ENCODE measurements at places on chromosomes 4 and X.
A peak's percentile ranks its signal among the peaks of the same experiment; 100 is the strongest.

DNA sequence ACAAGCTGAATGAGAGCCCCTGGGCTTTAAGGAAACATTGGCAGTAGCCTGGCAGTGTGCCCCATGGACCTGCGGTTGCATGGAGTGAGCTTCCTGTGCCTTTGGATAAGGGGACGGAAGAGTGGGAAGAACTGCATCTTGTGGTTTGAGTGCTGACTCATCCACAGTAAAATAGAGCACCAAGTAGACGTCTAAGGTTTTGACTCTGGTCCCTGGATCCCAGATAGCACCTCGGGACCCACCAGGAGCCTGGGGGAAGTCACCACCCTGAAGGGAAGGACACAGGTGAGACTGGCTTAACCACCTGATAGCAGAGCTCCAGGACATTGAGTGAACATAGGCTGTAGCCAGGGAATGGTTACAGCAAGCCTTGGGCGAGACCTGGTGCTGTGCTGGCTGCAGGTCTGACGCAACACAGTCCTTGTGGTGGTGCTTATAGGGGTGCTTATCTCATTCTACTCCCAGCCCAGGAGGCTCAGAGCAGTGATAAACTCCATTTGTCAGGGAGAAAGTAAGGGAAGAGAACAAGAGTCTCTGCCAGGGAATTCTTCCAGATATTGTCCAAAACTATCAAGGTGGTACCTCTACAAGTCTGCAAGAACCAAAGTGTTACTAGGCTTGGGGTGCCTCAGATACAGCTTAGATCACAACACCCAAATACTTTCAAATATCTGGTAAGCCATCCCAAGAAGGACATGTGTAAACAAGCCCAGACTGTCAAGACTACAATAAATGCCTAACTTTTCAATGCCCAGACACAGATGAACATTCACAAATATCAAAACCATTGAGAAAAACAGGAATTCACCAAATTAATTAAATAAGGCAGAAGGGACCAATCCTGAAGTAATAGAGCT, 123.6 kb upstream of the TET2 start:
- H3K36me3 ChIP-seq: no peaks in the 10 kb centered on the region
- no peak overlapping the region for H3K4me3 ChIP-seq
- H3K4me1 ChIP-seq: no peaks in the 10 kb centered on the region
- no peak for DNase-seq

GRCh38 chr4:125105561-125105960, 209.2 kb upstream of the FAT4 start:
- H3K36me3 ChIP-seq: no peaks in the 10 kb centered on the region
- DNase-seq: no peak
- H3K4me1 ChIP-seq: peaks cover 4% of the 10 kb centered on the region
- H3K27me3 ChIP-seq: no peaks in the 10 kb centered on the region

GRCh38 chr4:182190306-182190705, 52.9 kb upstream of the TENM3 start:
- no peak for DNase-seq
- H3K4me3 ChIP-seq: no peak overlapping the region
- no peaks in the 10 kb centered on the region for H3K27me3 ChIP-seq
- peaks cover 47% of the 10 kb centered on the region for H3K4me1 ChIP-seq
- peak overlapping the region; percentile 9 for H3K27ac ChIP-seq

DNA sequence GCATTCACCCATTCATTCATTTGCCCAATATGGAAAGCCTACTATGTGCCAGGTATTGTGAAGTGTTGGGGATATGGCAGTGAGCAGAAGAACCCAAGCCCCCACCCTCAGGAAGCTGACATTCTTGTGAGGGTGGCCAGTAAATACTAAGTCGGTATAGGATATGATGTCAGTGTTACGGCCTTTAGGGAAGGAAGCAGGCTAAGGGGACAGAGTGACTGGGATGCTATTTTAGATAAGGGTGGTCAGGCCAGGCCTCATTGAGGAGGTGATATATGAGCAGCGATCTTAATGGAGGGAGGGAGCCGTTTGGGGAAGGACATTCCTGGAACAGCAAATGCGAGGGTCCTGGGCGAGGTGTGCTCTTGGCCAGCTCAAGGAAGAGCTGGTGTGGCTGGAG, 2.0 kb downstream of the ATP6AP1 start:
- no peak overlapping the region for H3K27ac ChIP-seq
- no peak overlapping the region for H3K4me3 ChIP-seq
- H3K36me3 ChIP-seq: no peaks in the 10 kb centered on the region
- DNase-seq: no peak
- H3K27me3 ChIP-seq: no peaks in the 10 kb centered on the region

DNA sequence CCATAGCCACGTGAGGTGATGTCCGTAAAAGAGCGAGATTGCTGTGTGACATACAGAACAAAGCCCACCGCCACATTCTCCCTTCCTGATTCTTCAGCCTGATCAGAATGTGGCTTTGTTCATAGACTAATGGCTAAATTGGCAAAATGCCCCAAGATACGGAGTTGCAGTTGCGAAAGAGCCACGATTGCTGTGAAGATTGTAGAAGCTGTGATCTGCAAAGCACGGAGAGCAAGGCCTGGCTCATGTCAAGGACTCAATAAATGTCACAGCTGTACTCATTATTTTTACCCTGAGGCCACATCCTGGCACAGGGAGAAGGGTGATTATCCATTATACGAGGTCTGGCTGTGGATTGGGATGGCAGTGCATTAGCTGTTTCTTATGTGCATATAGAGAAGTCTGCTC, 34.2 kb downstream of the ARSD start:
- H3K27me3 ChIP-seq: no peaks in the 10 kb centered on the region
- DNase-seq: no peak
- H3K27ac ChIP-seq: no peak overlapping the region
- no peaks in the 10 kb centered on the region for H3K36me3 ChIP-seq
- H3K4me1 ChIP-seq: peaks cover 40% of the 10 kb centered on the region

GRCh38 chr4:1010395-1011021, 918 bp upstream of the FGFRL1 start:
- peak overlapping the region; percentile 50 for H3K4me3 ChIP-seq
- no peak overlapping the region for H3K27ac ChIP-seq
- peaks cover 68% of the 10 kb centered on the region for H3K27me3 ChIP-seq
- no peaks in the 10 kb centered on the region for H3K36me3 ChIP-seq
- H3K4me1 ChIP-seq: peaks cover 27% of the 10 kb centered on the region

GRCh38 chr4:5884796-5885195, 8.1 kb downstream of the CRMP1 start:
- peaks cover 13% of the 10 kb centered on the region for H3K27me3 ChIP-seq
- H3K4me1 ChIP-seq: peaks cover 19% of the 10 kb centered on the region
- no peak overlapping the region for H3K27ac ChIP-seq
- no peak overlapping the region for H3K4me3 ChIP-seq

DNA sequence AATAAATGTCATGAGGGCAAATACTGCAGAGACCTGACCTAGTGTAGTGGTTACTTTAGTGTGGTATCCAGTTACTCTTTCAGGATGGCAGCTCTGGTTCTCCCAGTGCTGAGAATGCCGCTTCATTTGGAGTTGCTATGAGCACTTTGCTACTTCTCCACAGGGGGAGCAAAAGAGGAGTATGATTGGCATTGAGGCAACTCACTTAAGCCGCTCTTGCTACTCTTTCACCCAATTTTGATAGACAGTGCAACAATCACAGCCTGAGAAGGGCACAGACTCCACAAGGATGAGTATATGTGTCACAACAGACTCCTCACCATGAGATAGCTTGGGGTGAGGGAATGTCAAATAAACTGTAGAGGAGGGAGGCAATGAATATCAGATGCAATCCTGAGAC, 81.2 kb downstream of the NPY1R start:
- no peaks in the 10 kb centered on the region for H3K27me3 ChIP-seq
- no peaks in the 10 kb centered on the region for H3K36me3 ChIP-seq
- H3K27ac ChIP-seq: no peak overlapping the region
- H3K4me1 ChIP-seq: no peaks in the 10 kb centered on the region
- no peak overlapping the region for H3K4me3 ChIP-seq

DNA sequence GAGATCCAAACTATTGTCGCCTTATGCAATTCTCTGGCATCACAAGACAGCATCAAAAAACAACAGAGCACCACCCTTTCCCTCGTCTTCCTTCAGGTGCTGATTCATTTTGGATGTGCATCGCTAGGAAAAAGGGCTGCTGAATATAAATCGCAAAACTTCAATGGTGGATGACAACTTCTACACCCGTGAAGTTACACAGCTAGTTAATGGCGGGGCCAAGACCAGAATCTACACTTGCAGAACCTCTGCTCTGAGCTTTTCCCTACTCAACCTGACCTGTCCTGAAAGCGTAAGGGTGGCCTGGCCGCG, 674 bp downstream of the GNPDA2 start:
- no peak for DNase-seq
- no peak overlapping the region for H3K27ac ChIP-seq
- peaks cover 7% of the 10 kb centered on the region for H3K27me3 ChIP-seq
- no peaks in the 10 kb centered on the region for H3K36me3 ChIP-seq
- peaks cover 23% of the 10 kb centered on the region for H3K4me1 ChIP-seq

GRCh38 chrX:143664302-143664701, 28.4 kb upstream of the SLITRK4 start:
- H3K4me1 ChIP-seq: peaks cover 5% of the 10 kb centered on the region
- peak; percentile 14 for DNase-seq
- H3K36me3 ChIP-seq: no peaks in the 10 kb centered on the region

DNA sequence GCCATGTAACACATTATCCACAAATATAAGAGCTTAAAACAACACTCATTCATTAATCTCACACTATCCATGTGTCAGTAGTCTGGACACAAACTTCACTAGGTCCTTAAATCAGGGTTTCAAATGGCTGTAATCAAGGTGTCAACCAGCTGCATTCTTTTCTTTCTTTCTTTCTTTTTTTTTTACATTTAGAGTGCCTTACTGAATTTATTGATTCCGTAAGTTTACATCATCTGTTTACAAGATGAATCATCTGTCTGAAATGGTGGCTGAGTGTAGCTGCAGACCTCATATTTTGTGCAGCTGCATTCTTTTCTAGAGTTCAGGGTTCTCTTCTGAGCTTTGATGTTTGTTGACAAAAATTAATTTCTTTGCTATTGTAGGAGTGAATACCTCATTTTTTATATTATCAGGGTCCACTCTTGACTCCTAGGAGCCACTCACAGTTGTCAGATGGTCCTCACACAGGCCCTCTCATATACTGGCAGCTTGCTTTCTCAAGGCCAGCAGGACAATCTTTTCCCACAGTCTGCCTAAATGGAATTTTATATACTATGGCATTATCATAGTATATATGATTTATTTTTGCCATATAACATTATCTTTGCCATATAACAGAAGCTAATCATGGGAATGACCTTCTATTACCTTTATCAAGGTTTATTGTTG, 37.8 kb downstream of the SPOCK3 start:
- H3K36me3 ChIP-seq: no peaks in the 10 kb centered on the region
- no peak overlapping the region for H3K27ac ChIP-seq
- DNase-seq: no peak

DNA sequence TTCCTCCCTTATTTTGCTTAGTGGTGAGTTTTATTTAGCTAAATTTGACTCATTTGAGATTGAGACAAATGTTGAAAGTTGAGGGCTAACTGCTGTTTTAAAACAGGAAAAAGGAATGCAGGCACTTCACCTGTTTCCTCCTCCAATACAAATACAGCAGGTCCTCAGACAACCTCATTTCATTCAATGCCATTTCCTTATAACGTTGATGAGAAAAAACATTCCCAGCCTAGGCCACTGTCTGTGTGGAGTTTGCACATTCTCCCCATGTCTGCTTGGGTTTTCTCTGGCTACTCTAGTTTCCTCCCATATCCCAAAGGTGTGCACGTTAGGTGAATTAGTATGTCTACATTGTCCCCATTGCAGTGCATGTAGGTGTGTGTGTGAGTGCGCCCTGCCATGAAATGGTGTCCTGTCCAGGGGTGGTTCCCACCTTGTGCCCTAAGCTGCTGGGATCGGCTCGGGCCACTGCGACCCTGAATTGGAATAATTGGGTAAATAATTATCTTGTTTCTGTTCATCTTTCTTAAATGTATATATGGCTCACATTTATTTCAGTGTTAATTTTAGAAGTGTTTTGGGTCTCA, 21.9 kb downstream of the SMAD1 start:
- no peak for DNase-seq
- H3K4me3 ChIP-seq: no peak overlapping the region
- H3K27ac ChIP-seq: no peak overlapping the region
- peaks cover 10% of the 10 kb centered on the region for H3K4me1 ChIP-seq
- H3K27me3 ChIP-seq: no peaks in the 10 kb centered on the region

DNA sequence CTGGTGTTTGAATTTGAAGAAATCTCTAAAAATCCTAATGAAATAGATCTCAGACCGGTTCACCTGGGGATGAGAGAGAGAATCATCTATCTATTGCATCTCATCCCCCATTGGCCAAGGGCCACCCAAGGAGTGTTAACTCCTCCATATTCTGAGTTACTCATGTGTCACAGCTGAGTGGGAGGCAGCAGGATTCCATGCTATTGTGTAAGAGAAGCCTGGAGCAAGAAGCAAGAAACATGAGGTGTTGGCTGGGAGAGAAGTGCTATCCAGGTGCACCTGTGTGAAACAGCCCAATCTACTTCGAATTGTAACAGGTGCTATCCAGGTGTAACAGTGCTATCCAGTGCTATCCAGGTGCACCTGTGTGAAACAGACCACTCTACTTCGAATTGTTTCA, 150.3 kb upstream of the MAOA start:
- no peak overlapping the region for H3K27ac ChIP-seq
- H3K4me1 ChIP-seq: peaks cover 20% of the 10 kb centered on the region
- no peak for DNase-seq
- no peaks in the 10 kb centered on the region for H3K36me3 ChIP-seq
- no peak overlapping the region for H3K4me3 ChIP-seq

- H3K4me3 ChIP-seq: no peak overlapping the region
- no peak for DNase-seq
- H3K27me3 ChIP-seq: no peaks in the 10 kb centered on the region
- no peak overlapping the region for H3K27ac ChIP-seq
- H3K36me3 ChIP-seq: no peaks in the 10 kb centered on the region
Measured at GRCh38 chr4:92825256-92825655, 521.5 kb downstream of the GRID2 start.

- DNase-seq: no peak
- H3K27me3 ChIP-seq: no peaks in the 10 kb centered on the region
- H3K4me3 ChIP-seq: no peak overlapping the region
- H3K36me3 ChIP-seq: no peaks in the 10 kb centered on the region
- H3K27ac ChIP-seq: no peak overlapping the region
Measured at GRCh38 chr4:139840773-139841172, 175.2 kb downstream of the MGST2 start.

GRCh38 chr4:169446824-169447223, 165.6 kb downstream of the NEK1 start:
- H3K27ac ChIP-seq: no peak overlapping the region
- no peaks in the 10 kb centered on the region for H3K27me3 ChIP-seq
- no peaks in the 10 kb centered on the region for H3K4me1 ChIP-seq
- no peak overlapping the region for H3K4me3 ChIP-seq
- DNase-seq: no peak

DNA sequence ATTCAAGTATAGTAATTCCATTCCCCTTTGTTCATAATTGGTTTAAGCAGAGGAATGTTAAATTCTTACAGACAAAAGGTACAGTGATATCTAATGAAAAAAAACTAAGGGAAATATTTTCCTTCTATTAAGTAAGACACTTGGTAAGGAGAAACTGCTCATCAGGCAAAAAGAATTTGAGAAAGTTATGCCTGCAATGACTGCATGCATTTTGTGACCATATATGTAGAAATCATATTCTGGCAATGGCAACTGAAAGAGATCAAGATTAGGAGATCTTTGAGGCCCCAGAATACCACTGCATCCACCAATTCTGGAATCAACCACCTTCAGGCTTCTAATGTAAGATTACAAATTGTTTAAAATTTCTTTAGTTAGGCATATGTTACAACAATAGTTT, 364.8 kb downstream of the PCDH10 start:
- H3K4me3 ChIP-seq: no peak overlapping the region
- H3K36me3 ChIP-seq: no peaks in the 10 kb centered on the region
- H3K27me3 ChIP-seq: no peaks in the 10 kb centered on the region
- no peaks in the 10 kb centered on the region for H3K4me1 ChIP-seq

- no peak for DNase-seq
- no peaks in the 10 kb centered on the region for H3K4me1 ChIP-seq
- H3K4me3 ChIP-seq: no peak overlapping the region
- no peaks in the 10 kb centered on the region for H3K36me3 ChIP-seq
- H3K27me3 ChIP-seq: no peaks in the 10 kb centered on the region
Measured at GRCh38 chr4:159977907-159978617, 875.2 kb downstream of the RAPGEF2 start.
